ENCODE measurements at places on chromosomes 5 and 9. TPM values are rescaled to one million over a fixed set of nuclear protein-coding genes. Genes with fewer than 3 reads are reported as not detected.

- no peak for DNase-seq
These were observed 257.6 kb upstream of the POU5F2 start for GRCh38 chr5:93998951-93999455.

GRCh38 chr9:68951879-68952659 is 61.8 kb downstream of the PRKACG start:
- no peak for DNase-seq

GRCh38 chr5:139664727-139665351 is 16.7 kb downstream of the CXXC5 start:
- no peak for DNase-seq

- DNase-seq, result no peak
These were observed 127.0 kb upstream of the RPS23 start for GRCh38 chr5:82405161-82405560.

GRCh38 chr9:34986540-34987047 is 3.0 kb upstream of the DNAJB5 start:
- DNase-seq, result no peak

DNA sequence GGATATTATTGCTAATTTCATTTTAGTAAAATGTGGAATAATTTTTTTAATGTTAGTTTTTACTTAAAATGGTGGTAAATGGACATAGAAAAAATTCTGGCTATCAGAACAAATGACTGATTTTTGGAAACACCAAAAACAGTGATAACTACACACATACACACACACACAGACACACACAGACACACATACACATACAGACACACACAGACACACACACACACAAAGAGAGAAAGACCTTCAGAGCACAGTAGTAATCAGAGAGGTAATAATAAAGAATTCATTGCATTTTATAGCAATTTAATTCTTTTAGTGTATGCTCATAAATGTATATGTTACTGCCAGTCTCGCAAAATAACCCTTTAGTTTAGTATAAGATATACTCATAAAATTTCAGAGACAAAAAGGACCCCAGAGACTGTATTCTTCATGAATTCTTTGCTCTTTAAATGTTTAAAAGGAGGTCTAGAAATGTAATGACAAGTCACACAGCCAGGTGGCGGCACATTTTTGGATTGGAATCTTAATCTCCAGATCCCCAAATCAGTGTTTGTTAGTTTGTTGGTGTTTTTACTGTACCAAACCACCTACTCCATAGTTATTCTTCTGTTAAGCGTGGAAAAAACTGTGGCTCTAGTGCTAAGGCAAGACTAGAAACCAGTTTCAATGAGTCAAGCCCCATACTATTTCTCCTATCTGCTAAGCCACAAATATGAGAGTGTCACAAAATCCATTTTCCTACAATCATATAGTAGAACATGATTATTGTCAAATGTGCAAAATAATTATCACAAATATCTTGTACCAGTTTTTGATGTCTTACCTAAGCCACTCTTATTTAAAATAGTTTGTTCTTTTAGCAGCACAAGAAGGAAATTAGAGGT is 109.9 kb downstream of the EDIL3 start:
- DNase-seq, result no peak

DNA sequence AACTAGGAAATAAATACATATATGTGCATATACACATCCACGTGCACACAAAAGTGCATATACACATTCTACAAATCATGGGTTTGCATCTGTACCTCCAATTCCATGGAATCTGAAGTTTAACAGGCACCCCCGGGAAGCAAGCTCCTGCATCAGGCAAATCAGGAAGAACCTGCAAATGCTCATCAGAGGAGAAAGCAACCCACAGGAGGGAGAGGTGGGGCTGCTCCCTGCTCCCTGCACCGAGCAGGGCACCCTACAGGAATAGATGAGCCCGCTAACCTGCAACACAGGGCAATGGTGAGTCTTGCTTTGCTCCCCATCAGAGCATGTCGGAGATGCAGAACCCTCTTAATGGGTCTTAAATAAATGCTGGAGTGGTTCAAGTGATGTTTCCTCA is 151.3 kb downstream of the DAB2IP start:
- no peak for DNase-seq

CDC42SE2 gene
- polyA plus RNA-seq, result 48.9 TPM

IPPK gene
- polyA plus RNA-seq, result 12.4 TPM

SMIM33 gene
- polyA plus RNA-seq, result not detected

FBP1 gene
- polyA plus RNA-seq, result 55.9 TPM

Measured in left renal cortex interstitium (tissue), 4 donors.